ENCODE measurements at places on chromosomes 11 and 22.

DNA sequence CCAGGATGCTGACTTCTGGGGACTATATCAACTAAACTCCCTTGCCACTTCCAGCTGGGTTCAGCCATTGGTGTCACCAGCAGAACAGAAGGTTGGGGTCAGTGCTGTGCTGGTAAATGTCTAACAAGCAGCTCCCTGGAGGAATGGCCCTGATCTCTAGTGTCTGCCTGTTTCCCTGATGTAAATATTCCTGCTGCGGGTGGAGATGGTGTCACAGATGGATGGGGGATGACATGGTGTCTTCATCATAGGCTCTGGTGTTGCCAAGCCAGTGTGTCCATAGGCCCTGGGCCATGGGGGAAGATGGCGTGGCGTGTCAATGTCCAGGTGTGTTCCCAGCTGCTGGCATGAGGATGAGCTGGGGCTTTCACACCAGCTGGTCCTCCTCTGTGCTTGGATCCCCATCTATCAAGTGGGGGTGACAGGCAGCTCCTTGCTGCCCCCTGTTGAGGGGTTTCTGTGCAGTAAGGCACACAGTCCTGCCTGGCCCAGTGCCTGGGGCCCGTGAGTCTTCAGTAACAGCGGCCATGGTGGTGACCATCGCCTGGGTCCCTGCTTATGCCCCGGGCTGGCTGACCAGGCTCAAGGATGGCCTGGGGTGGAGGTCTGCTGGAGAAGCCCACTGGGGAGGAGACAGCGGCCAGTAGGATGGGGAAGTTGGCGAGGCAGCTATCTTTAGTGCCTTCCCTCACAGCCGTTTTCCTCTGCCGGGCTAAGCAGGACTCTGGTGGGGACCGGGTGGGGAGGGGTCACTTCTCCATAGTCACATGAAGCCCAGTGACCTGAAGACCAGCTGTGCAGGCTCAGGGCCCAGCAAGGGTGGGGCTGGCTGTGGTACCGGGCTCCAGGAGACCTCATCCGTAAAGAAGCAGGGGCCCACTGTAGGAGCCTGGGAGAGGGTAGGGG is 12.7 kb downstream of the RPL3 start:
- peak; percentile 66 for DNase-seq

DNA sequence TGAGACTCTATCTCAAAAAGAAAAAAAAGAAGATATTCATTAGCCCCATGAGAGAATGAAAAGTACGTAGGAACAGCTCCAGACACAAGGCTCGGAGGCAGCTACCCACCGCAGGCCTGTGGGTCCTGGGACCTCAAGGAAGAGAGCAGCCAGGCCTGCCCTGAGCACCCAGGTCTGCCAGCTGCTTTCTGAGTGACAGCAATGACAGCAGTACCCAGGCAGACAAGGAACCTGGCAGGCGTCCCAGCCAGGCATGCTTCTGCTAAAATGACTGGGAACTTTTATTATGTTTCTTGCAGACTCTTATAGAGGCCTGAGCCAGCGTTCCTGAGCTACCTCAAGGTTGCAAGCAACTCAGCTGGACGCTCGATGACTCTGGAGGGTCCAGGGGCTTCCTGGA is 31.6 kb downstream of the CPT1A start:
- DNase-seq, result no peak

GRCh38 chr11:19985111-19985510 is 175.2 kb downstream of the DBX1 start:
- no peak for DNase-seq

DNA sequence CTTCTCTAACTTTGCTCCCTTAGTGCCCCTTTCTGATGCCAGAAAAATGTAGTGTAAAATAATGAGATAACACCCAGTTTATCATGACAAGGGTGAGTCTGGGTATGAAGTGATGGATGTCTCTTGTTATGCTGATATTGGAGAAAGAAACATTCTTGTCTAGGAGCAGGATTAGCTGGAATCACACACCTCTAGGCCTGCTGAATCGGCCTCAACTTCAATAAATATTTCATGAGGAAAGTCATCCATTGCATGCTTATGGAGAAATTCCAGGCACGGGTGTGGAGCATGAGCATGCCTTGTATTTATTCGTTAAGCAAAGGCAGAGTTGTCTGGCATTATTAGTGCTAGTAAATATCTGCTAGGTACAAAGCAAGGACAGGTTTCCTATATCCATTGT is 113.4 kb downstream of the NELL1 start:
- DNase-seq, result no peak

GRCh38 chr11:36356201-36356600 is 60.1 kb downstream of the PRR5L start:
- no peak for DNase-seq

- no peak for DNase-seq
These were observed 125.0 kb upstream of the LARGE1 start for GRCh38 chr22:34045311-34045710.

DNA sequence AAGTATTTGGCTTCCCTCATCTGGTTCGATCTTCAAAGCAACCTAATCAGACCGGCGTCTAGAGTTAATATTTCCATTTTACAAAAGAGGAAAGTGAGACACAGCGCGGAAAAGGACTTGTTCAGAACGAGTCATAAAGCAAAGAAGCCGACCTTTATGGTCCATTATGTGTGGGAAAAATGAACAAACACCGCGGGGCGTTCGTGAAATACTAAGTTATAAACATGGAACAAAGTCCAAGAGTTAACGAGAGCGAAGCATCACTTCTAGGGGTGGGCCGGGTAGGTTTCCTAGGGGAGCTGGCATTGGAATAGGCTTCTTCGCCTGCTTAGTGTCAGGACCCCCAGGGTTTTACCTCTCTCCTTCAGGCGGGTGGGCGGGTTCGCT is 575 bp downstream of the DUSP18 start:
- no peak for DNase-seq

GRCh38 chr11:118592616-118593367 is 14.6 kb upstream of the PHLDB1 start:
- DNase-seq, result no peak

GRCh38 chr11:114738954-114739353 is 60.6 kb downstream of the NXPE2 start:
- peak; percentile 45 for DNase-seq

- peak; percentile 71 for DNase-seq
These were observed 7.4 kb downstream of the NDUFV1 start for GRCh38 chr11:67613960-67614715.

GRCh38 chr11:17208257-17208999 is 642 bp upstream of the PIK3C2A start:
- DNase-seq, result peak; percentile 80

DNA sequence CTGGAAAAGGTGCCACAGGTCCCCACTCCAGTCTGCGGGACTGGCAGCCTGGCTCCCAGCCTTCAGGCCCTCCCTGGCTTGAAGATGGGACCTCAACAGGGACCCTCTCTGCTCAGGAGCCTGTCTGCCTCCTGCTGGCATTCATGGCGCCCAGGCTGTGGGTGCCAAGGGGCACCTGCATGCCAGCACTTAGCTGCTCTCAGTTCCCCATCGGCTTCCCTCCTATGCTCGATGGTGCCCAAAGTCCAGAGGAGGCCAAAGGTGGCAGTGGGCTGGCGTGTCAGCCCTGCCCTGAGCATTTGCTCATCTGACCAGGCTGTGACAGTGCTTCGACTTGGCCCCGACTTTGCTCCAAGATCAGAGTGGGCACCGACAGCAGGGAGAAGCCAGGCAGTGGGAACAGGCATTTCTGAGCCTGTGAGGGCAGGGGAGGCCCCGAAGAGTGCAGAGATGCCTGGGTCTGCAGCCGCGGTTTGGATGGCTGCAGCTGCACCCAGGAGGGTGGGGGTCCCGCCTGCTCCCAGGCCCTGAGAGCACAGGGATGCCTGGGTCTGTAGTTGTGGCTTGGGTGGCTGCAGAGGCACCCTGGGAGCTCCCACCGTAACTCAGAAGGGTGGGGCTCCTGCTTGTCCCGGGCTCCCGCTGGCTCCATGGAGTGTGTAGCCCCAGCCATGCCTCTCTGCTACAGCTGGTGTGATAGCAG is 463.6 kb downstream of the TBC1D22A start:
- no peak for DNase-seq

GRCh38 chr11:59552844-59553243 is 41.5 kb downstream of the OR4D9 start:
- DNase-seq, result no peak
